ENCODE measurements at places on chromosomes 3 and 15.
A peak's percentile ranks its signal among the peaks of the same experiment; 100 is the strongest.

GRCh38 chr3:108006077-108006771, 84.6 kb downstream of the CD47 start:
- DNase-seq: peak; percentile 80

- DNase-seq: no peak
Measured at GRCh38 chr15:69652293-69652692, 199.7 kb downstream of the RPLP1 start.

DNA sequence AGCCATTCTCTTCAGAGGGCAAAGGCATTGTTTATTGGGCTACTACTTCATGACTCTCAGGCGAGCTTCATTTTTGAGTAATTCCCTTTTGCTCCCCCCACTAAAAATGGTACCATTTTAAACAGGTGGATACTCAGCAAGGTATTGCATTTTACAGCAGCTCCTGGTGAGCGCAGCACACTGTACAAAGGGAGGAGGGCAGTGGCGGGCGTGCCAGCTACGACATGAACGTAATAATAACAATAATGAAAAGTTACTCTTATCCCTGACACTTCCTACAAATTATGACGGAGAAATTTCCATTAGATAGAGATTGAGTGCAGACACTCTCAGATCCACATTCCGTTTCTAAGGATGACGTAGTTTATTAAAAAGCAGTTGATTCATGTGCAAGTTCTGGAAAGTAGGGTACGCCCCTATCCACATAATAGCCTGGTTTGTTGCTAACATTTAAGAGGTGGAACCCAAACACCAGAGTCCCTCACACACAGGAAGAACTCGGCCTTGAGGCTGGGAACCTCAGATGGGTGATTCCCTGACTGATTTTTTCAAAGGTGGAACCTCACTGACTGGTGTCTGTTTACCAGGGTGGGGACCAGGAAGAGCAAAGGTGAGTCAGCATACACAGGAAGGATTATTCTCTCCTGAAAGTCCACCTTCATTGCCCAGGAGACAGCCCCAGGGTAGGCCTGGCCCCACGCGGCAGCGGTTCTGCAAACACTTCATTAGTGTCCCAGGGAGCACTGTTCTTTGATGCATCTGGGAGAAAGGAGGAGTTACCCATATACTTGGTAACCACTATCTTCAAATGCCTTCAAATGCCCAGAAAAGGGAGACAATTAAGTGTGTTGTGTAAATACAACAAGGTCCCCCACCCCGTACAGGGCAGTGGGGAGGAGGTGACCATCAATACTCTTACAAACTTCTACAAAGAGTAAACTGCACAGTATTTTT, 69.9 kb downstream of the LDHAL6B start:
- no peak for DNase-seq

- peak; percentile 78 for DNase-seq
Measured at GRCh38 chr3:142808103-142808917, 80.6 kb downstream of the PCOLCE2 start.

GRCh38 chr3:126671521-126671920, 16.6 kb upstream of the TXNRD3 start:
- DNase-seq: no peak

DNA sequence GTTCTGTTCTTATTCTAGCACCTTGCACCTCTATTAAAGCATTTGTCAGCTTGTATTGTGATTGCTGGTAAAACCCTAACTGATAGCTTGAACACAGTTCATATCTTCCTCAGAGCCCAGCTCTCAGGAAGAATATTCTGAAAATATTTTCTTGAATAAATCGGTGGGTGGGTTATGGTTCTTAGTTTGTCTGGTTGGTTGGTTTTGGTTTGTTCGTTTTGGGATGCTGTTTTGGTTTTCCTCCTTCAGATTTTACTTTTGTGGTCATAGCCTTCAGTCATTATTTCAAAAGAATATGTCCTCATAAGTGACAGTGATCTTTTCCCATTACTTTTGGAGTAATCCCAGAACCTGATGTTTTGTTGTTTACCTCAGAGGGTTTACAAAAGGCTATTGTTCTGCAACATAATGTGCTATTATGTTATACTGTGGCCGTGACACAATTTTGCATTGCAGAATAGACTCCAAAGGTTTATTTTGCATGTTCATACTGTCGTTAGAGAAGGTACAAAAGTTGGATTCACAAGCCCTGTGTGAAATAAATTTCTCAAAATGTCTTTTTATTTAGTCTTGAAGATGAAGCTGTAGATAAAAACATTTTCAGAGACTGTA, 2.7 kb upstream of the TMEM87A start:
- DNase-seq: no peak

GRCh38 chr15:40854161-40854560, 10.3 kb downstream of the SPINT1 start:
- DNase-seq: no peak

DNA sequence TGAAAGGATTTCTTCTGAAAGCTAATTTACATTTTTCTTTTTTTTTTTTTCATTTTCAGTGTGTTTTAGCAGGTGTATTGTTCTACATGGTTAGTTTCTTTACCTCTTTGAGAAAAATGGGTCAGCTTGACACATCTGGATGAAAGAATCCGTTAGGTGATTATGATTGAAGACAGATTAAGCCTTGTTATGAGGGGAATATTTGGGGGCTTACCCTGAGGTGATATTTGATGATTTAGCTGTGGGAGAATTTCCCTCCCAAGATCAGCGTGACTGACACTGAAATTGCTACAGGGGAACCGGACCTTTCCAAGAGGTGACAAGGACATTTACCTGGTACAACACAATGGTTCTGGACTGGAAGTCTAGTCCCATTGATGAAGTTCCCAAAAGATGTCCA, 147.5 kb downstream of the NFKBIZ start:
- DNase-seq: no peak

- DNase-seq: no peak
Measured at GRCh38 chr3:76212679-76213078, 427.3 kb upstream of the ZNF717 start.

GRCh38 chr3:51706021-51706485, 815 bp upstream of the GRM2 start:
- DNase-seq: no peak

DNA sequence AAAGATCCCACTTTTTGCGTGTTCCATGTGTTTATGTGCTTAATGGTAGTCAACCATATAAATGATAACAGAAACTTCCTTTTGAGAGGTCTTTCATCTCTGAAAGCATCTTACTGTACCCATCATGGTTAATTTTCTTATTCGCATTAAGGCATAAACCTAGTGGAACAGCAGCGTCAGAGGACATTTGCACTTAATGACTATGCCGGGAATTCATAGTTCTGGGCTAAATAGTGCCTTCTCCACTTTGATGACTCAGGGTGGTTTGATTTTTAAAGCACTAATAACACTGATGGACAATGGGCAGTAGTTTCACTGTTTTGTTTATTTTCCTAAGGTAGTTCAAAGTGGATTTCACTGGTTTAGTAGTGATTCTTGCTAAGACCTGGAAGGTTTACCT, 455.3 kb downstream of the DIPK2A start:
- DNase-seq: no peak

GRCh38 chr3:95645291-95645690, 1169.1 kb upstream of the EPHA6 start:
- no peak for DNase-seq

- no peak for DNase-seq
Measured at GRCh38 chr3:16301507-16301906, 36.5 kb downstream of the OXNAD1 start.

- DNase-seq: no peak
Measured at GRCh38 chr15:28021281-28022039, 77.7 kb downstream of the OCA2 start.

DNA sequence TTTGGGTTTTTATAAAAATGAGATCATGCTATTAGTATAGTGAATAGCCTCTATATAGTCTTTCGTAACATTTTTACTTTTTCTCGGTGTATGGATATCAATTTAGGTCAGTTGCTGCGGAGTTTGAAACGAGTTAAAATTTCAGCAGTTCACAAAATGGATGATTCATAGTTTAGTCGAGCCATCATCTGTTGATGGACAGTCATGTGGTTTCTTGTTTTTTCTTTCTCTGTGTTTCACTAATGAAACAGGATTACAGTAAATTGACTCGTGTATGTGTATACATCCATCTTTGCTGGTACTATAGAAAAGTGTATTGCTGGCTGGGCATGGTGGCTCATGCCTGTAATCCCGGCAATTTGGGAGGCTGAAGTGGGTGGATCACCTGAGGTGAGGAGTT, 106.8 kb downstream of the IGF1R start:
- no peak for DNase-seq

- no peak for DNase-seq
Measured at GRCh38 chr3:194306109-194306686, 44.9 kb downstream of the CPN2 start.

- DNase-seq: peak; percentile 40
Measured at GRCh38 chr3:132290833-132291232, 26.4 kb upstream of the ACP3 start.

GRCh38 chr15:34886134-34886533, 83.4 kb downstream of the AQR start:
- DNase-seq: peak; percentile 41

GRCh38 chr3:127860211-127860696, 37.9 kb upstream of the MGLL start:
- DNase-seq: no peak

- peak; percentile 15 for DNase-seq
Measured at GRCh38 chr15:76932135-76932966, 802 bp downstream of the RCN2 start.

- DNase-seq: no peak
Measured at GRCh38 chr3:62611541-62612240, 238.3 kb upstream of the FEZF2 start.

GRCh38 chr3:61571516-61572336, 10.4 kb downstream of the PTPRG start:
- DNase-seq: peak; percentile 96

DNA sequence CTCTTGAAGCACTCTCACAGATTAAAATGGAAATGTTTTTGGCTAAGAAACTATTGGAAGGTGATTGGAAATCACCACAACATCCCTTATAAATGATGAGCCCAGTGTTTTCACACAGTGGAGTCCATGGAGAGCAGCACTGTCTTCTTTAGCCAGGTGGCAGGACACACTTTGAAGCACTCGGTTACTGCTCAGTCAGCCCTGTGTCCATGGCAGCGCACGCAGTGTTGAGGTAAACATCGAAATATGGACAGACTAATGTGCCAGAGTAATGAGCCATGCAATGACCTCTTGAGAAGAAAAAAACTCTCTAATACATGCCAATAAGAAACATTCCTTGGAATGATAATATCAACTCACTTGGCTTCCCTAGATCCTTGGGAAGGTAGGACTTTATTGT, 66.6 kb downstream of the TGFBR2 start:
- peak; percentile 62 for DNase-seq

DNA sequence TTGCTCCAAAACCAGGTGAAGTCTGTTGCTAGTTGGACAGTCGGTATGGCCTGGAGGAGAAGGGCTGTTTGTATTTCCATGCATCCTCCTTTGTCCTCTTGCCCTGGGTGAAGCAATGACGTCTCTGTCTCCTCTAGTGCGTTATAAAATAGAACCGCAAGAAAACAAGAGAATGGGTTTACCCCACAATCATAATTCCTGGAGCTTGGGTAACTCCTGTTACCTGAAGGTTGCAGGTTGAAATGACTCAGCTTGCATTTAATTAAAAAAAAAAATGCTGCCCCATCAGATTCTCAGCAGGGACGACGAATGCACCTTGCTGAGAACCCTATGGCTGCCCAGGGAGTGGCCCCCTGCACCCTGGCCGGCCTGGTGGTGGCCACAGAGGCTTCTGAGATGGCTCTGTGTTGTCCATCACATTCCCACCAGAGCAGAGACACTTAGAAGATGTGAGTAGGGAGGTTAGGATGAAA, 228.2 kb upstream of the BHLHE40 start:
- DNase-seq: no peak

DNA sequence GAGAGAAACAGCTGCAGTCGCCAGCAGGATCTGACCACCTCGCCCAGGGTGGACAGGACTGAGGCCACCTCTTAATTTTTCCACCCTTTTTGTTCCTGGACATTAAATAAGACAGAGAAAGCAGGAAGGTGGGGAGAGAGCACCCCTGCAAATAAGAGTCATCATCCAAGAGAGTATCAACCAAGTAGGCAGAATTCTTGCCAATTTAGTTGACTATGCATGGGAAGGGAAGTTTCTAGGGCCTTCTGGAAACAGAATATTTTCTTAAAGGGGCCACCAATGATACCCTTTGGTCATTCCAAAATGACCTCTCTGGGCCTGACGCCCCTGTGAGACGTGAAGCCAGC, 136.2 kb downstream of the TJP1 start:
- DNase-seq: no peak

DNA sequence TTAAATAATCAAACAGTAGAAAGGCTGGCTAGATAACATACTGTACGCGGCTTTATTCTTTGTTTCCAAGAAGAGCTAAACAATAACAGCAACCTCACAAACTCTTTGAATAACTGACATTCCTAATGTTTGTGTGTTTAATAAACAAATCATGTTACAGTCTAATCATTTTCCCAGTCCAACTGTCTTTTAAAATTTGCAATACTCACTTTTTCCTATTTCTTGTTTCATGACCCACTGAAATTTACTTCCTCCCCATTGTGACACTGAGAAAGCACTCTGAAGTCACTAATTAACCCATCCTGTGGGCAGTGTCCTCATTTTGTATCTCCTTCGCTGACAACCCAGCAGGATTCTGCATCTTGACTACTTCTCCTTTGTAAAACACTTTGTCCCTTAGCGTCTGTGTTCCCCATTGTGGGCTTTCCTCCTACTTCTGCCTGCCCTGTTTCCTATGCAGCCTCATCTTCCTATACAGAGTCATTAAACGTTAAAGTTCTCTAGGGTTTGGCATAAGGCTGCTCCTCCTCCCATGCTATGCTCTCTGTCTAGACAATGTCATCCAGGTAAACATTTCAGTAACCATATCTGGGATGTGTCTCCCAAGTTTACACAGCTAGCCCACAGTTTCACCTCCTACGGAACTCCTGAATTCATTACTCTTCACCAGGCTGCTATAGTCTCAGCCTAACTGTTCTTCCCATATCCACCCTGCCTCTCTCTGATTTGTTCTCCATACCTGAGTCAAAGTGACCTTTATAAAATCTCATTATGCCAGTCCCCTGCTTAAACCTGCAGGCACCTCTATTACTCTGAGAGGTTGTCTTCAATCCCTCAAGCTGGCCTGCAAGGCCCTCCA, 148.9 kb downstream of the GREM1 start:
- DNase-seq: no peak

- DNase-seq: no peak
Measured at GRCh38 chr3:168624892-168625448, 529.2 kb upstream of the GOLIM4 start.

DNA sequence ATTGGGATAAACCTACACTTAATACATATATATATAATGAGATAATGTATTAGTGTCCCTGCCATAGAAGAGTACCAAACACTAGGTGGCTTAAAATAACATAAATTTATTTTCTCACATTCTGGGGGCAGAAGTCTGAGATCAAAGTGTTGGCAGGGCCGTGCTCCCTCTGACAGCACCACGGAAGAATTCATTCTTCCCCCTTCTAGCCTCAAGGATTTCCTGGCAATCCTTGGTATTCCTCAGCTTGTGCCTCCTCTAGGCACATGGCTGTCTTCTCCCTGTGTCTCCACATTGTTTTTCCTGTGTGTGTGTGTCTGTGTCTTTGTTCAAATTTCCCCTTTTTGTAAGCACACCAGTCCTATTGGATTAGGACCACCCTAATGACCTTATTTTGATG, 115.2 kb upstream of the AGBL1 start:
- DNase-seq: no peak
